ENCODE measurements at places on chromosomes 5 and 9. TPM values are rescaled to one million over a fixed set of nuclear protein-coding genes. Genes with fewer than 3 reads are reported as not detected.

DNA sequence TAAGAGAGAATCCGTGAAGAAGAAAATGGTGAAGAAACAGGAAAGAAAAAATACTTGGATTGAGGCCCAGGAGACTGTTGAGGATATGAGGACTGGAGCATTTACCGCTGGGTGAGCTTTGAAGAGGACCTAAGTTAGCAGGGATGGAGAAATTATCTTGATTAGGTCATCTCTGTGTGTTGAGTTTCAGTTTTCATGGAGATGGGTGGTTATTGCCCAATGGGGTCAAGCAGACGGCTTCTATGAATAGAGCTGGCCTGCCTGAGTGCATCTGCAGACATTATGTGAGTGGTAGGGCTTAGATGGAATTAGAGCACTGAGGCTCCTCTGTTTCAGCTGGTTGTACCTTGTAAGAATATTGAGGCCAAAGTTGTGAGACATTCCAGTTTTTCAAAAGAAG, 245.4 kb upstream of the FBXL7 start:
- DNase-seq: peak; percentile 84

DNA sequence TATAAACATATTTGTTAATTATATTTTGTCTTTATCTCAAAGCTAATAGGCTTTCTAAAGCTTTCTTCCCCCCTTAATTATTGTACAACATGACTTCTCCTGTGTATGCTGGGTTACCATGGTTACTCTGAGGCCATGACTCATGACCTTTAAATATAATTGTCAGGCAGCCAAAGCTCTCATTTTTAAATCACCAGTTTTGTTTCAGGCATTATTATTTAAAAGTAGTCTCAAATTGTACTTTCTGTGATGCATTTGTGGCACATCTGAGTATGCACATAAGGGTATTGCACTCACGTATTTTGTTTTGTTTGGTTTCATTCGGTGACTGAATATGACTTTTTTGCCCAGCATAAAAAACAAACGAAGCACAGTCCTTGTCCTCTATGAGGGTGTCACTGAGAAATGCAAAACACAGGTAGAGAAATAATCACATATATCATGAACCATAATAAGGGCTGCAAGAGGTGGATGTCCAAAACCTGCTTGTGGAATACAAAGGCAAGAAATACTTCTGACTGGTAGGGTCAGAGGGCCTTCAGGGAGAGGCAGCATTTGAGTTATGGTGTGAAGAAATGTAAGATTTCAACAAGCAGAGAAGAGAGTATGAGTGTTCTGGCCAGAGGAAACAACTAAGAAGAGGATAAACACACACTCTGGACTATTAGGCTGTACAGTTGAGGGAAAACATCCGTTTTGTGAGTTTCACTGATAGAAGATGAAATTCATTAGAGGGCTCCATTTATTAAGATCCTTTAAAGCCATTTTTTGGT, 2.1 kb downstream of the CCDC192 start:
- DNase-seq: peak; percentile 75

- DNase-seq: peak; percentile 57
These were observed 138.1 kb downstream of the ATPSCKMT start for GRCh38 chr5:10111571-10111970.

GRCh38 chr9:130110166-130110565, 56.5 kb downstream of the GPR107 start:
- DNase-seq: no peak

DNA sequence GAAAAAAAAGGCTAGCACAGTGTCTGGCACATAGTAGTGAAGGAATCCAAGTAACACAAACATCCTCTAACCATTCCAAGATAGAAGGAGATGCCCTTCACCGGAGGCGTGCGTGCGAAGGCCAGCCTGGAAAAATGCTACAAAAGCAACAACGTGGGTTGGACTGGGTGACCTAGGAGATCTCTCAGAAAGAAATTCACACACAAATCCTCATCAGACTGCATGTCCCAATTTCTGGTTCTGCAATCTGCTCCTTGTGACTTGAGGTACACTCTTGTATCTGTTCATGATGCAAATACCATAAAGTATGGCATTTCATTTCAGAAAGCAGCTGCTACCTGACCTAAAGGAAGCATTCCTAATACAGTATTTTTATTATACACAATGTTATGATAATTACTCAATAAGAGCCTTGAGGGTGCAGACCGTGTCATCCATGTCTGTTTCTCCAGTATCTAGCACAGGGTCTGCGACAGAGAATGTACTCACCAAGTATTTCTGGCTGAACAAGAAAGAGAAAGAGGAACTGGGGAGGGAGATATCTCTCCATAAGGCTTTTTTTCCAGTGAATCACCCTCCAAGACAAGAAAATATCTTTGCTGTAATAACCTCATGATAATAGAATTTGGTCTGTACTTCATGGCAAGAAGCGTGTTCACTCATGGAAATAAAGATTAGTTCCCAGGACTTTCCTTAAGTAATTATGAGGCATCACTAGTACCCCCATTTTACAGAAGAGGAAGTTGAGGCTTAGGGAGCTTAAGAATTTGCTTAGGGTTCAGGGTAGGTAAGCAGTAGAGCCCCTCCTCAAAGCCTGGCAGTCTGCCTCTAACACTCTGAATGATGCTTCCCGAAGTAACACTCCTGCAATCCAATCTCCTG, 138.3 kb downstream of the CDK5RAP2 start:
- DNase-seq: peak; percentile 84

DNA sequence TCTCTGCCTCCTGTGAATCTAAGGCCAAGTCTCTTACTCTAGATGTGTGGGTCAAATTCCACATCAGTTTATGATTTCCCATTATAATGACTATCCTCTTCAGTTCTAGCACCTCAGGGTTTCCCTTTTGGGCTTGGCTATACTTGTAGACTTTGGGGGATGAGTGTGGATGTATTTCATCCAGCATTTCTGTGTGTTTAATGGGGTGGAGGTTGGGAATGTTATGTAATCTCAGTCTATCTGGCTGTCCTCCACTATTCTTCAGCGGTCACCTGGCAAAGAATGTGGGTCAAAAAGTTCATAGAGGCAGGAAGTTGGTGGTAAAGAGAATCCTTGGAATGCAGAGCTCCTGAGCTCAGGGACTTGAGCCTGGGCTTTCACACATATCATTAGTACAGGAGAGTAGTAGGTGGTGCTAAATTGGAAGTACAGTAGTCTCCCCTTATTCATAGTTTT, 64.9 kb downstream of the CFAP95 start:
- DNase-seq: no peak

GRCh38 chr9:137371946-137372651, 50.9 kb downstream of the EXD3 start:
- DNase-seq: no peak

- DNase-seq: no peak
These were observed 791 bp downstream of the RAPGEF6 start for GRCh38 chr5:131634238-131634637.

GRCh38 chr5:94522117-94522516, 96.3 kb downstream of the KIAA0825 start:
- DNase-seq: no peak

GRCh38 chr5:67035098-67035740, 161.4 kb downstream of the CD180 start:
- DNase-seq: no peak

DNA sequence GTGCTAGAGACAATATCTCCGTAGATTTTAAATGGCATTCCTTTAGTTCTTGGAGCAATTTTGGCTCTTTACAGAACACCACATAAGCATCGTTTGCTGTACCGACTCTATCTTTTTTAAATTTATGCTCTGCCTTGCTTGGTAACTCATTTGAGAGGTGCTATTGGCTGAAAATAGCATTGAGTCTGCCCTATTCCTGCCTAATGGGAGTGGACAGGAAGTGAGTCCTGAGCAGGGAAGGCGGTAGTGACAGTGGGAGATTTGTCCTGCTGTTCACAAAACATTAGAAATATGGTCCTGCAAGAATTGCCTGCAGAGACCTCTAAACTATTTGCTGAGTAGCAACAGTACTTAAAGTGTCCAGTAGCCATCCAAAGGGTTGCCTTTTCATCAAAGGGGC, 115.2 kb upstream of the IFNE start:
- DNase-seq: no peak

DNA sequence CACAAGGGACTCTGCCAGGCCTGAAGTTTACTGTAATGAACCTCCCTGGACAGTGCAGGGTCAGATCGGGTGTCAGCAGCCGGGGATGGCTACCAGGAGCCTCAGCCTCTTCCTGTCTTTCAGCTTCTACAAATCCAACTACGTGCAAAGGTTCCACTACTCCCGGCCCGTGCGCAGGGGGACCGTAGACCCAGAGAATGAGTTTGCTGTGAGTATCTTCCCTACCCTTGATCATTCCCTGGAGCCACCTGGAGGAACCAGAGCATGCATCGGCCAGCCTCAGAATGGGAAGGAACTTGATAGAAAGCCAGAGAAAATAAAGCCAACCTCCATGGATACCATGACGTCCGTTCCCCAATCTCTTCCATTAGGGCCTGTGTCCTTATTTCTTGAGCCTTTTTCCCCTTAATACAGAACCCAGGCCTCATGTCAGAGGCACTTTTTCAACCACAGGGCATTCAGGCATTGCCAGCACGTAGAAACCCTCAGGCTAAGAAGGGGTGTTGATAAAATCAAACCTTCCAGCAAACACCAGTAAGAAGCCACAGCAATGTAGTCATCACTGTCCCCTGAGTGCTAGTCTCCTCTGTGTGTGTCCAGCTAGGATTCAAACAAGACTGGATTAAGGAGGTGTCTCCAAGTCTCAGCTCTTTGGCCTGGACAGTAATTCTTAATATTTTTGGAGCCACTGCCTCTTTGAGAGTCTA, 49.0 kb upstream of the FOXI1 start:
- DNase-seq: no peak

GRCh38 chr5:80697100-80697499, 42.3 kb upstream of the DHFR start:
- DNase-seq: no peak

- peak; percentile 7 for DNase-seq
These were observed 75.8 kb downstream of the F2RL2 start for GRCh38 chr5:76547242-76547890.

DNA sequence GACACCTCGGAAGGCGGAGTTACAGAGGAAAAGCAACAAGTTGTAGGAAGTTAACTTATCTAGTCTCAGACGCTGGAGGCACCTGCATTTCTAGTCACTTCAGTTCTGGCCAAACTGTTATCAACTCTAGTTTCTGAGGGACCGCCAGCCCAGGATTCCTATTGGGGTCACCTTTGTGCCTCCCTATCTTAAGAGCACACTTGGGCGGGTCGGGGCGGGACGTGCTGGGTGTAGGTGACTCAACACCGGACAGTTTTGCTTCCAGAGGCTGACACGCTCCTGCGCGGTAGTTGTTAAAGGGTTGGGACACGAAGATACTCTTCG, 679 bp upstream of the KDM4C start:
- DNase-seq: peak; percentile 83

DNA sequence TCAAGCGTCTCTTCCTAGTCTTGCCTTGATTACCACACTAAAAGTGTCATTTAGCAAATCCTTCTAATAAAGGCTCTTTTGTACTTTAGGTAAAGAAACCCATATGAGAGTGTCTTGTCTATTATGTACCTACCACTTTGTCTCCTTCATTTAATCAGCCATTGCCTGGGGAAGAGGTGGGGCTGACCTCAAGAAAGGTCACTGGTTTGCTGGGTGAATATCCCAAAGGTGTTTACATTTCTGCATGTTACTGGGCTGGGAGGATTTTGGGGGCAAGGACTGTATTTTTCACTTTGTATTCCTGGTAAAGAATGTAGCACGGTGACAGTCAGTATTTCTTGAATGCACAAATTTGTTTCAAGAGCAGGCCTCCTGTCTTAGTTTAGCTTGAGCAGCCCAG, 11.9 kb upstream of the RPS23 start:
- DNase-seq: no peak

- no peak for DNase-seq
These were observed 1.1 kb downstream of the ISL1 start for GRCh38 chr5:51384281-51384840.

DNA sequence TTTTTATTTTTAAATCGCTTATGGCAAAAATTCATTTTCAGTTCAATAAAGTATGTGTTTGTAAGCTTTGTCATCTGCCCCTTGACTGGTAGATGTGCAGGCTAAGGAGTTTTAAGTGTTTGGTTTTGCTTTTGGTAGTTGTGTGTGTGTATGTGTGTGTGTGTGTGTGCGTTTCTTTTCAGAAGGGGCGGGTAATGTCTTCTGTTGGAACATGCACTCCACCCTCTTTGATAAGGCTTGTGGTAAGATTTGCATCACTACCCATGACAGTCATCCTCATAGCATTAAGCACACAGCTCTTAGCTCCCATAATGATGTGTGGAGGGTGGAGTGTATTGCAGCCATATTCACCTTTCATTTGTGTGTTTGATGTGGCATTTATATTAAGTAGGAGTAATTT, 92.1 kb upstream of the FSD1L start:
- DNase-seq: peak; percentile 67

DNA sequence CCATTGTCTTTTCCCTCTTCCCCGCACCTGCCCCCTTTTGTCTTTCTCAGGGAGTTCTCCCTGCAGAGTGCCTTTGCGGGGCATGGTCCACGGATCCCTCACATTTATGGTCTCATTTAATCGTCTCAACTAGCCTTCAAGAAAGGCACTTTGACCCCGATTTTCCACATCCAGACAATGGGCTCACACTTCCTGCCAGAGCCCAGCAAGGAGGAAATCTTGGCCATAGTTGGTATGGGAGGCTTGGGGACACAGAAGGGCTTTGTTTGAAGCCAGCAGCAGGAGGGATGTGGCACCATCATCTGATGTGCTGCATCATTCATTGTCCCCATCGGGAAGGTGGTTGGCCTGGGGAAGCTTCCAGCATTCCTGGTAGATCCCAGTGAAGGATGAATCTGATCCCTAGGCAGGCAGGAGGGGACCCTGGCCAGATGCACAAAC, 24.9 kb downstream of the GSN start:
- no peak for DNase-seq

DNA sequence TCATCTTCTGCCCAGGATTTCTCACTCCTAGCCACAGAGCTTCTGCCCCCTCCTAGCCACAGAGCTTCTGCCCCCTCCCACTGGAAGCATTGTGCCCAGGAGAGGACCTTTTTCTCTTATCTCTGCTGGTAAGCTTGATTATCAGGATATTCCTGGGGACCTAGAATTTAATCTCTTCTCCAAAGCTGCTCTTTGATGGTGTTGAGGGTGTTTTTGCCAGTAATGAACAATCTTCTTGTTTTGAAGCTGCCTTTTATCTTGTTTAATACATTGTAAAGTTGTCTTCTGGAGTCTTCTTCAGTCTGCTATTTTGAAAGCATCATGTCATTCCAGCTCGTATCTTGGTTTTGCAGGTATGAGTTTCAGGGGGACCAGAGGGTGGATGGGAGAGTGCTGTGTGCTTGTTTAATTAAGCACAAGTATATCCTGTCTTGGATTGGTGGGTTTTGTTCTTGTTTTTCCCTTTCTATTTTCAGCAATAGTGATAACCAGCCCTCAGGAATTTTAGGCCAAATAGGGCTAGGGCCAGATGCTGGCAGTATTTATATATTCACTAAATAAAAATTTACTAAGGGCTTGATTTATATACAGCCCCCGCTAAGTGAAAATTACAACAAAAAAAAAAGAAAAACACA, 214.0 kb upstream of the DMRT1 start:
- no peak for DNase-seq

The MARCHF3 gene
- total RNA-seq: 8.4 TPM

The SLC27A6 gene
- 0.32 TPM for total RNA-seq

The KDM3B gene
- 51.4 TPM for total RNA-seq

The ANXA2R gene
- 3.9 TPM for total RNA-seq

The RASGRF2 gene
- total RNA-seq: 3.9 TPM

The HTR4 gene
- total RNA-seq: not detected

The PCDHGA2 gene
- total RNA-seq: 2.6 TPM

The FGF1 gene
- 16.0 TPM for total RNA-seq
